NCI-H446 treated with DMSO at 0.1 percent for 48 hours (cell line): ENCODE measurements at places on chromosomes 12 and 14.

DNA sequence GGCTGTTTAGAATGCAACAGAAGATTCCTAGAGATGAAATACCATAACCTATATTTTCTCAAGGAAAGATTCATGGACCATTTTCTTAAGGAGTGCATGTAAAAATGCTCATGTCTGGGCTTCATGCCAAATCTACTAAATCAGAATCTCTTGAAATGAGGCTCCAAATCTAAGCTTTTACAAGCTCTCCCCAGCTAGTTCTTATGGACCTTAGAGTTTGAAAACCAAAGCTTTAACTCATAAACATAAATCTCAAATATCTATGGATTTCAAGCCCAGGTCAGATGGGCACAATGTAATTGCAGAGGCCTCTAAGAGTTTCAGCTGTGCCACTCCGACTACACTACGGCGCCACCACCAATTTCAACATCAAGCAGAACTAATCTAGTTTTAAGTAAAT is 117.3 kb upstream of the CAND1 start:
- no peak for DNase-seq

DNA sequence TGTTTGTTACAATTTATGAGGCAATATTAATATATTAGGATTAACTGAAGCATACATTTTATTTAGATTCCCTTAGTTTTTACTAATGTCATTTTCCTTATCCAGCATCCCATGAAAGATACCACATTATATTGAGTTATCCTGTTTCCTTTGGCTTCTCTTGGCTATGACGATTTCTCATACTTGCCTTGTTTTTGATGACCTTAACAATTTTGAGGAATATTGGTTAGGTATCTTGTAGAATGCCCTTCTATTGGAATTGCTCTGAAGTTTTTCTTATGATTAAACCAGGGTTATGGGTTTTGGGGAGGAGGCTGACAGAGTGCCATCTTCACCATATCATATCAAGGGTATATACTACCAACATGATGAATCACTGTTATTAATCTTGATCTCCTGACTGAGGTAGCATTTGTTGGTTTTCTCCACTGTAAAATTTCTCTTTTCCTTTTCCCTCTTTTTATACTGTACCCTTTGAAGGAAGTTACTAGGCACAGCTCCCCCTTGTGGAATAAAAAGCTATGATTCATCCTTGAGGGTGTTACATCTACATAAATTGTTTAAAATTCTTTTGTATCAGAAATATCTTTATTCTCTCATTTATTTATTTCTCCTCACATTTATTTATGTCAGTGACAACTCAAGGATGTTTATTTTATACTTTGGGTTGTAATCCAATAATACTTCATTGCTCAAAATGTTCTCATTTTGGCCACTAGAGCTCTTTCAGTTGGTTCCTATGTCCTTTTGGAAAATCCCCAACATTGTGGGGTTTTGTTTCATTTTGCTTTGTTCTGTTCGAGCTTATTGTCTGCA is 239.0 kb downstream of the SLC16A7 start:
- DNase-seq = no peak

GRCh38 chr12:124655048-124655697 is 87.8 kb upstream of the NCOR2 start:
- DNase-seq = peak; percentile 90

- DNase-seq = no peak
These were observed 78.7 kb downstream of the FSCB start for GRCh38 chr14:44428231-44428945.

GRCh38 chr12:14954269-14954668 is 7.1 kb downstream of the ARHGDIB start:
- DNase-seq = no peak

GRCh38 chr12:93430280-93430679 is 11.5 kb downstream of the UBE2N start:
- no peak for DNase-seq

DNA sequence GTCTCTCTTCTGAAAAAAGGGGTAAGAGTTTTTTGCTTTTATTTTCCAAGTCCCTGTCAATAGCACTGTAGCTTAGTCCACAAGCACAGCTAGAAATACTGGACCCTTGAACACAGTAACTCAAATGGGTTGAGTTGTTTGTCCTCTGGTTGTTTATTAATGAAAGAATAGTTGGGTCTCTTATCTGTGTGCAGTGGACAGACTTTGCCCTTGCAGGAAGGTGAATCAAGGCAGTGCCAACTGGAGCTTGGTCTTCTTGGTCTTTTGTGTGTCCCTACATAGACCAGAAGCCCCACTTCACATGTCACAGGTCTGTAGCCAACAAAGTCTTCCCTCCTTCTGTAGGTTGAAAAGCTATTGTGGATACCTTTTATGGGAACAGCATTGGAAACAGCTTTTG is 322.0 kb downstream of the AACS start:
- DNase-seq = no peak

- no peak for DNase-seq
These were observed 386.1 kb downstream of the C12orf75 start for GRCh38 chr12:105716621-105717020.

DNA sequence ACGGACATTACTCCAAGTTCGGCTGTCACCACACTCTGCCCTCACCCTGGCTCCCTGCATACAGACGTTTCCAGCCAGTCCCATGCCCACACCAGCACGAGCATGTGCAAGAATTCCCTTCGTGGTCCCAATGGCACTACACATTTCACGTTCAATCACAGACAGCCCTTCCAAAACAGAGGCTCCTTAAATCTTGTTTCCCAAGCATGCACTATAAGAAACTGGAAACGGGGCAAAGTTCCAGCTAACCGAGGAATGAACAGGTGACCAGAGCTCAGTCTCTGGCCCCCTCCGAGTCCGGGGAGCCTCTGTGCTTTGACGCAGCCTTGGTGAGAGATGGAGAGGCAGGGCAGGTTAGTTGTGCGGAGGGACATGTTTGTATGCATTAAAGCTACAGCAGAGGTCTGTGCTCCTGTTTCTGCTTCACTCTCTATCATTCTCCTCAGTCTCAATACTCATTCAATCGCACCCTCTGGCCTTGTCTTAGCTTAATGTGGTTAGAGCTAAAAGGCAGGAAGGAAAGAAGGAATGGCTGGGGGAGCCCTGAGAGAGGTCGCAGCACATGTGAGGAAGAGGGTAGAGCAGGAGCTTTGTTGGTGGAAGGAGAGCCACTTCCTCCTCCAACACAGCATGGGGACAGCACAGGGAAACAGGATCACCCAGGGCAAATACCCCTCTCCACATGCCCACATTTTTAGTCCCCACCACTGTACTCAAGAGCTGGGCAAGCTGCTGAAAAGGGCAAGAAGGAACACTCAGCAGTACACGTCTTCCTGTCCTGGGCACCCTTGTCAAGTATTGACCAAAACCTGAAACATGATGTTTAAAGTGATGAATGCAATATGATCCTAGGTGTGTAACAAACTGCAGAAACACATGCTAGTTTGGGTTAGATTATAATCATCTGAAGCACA is 12.2 kb upstream of the SELPLG start:
- DNase-seq = no peak
